ENCODE measurements at places on chromosomes 13 and 19.
A peak's percentile ranks its signal among the peaks of the same experiment; 100 is the strongest.

GRCh38 chr13:103033999-103034398 is 32.2 kb downstream of the SLC10A2 start:
- DNase-seq: no peak

DNA sequence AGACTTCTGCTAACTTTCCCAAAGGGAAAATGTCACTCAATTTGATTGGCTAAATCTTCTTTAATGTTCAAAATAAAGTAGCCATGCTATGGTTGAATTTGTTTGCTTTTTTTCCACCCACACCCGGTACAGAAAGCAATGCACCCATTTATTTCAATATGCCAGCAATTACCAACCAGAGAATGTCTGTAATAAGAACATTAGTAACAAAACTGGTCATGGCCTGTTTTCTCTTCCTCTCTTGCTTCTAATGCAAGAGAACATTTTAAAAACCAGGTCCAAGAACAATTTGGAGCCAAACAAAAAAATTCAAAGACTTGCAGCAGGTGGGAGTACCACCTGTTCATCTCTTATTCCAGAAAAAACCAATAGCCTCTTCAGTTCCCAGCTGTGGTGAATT is 1108.8 kb upstream of the PCDH20 start:
- no peak for DNase-seq

- DNase-seq: no peak
Observed at GRCh38 chr13:23629566-23630272, 59.5 kb downstream of the TNFRSF19 start.

GRCh38 chr19:55092423-55093318 is 17.0 kb downstream of the EPS8L1 start:
- no peak for DNase-seq

DNA sequence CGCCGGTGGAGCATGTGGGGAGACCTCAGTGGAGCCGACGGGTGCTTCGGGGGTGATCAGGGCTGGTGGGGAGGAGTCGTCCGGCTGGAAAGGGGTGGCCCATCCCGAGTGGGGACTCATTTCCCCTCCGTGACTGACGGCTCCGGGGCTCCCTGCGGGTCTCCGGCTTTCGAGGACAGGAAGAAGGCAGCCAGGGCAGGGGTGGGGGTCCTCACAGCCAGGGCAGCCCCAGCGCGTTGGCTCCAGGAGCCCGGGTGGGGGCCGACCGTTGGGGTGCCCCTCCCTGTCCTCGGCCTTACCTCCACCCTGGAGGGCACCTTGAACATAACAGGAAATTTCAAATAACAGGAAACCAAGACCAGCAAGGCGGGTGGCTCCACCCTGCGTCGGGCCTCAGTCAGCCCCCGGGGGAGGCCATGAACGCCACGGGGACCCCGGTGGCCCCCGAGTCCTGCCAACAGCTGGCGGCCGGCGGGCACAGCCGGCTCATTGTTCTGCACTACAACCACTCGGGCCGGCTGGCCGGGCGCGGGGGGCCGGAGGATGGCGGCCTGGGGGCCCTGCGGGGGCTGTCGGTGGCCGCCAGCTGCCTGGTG is at the start of gene S1PR4:
S1PR4 (plus strand) TSS at position 393 of the 596 bp plus-strand sequence; CDS start at position 417, 24 bp downstream.
- DNase-seq: peak; percentile 86

DNA sequence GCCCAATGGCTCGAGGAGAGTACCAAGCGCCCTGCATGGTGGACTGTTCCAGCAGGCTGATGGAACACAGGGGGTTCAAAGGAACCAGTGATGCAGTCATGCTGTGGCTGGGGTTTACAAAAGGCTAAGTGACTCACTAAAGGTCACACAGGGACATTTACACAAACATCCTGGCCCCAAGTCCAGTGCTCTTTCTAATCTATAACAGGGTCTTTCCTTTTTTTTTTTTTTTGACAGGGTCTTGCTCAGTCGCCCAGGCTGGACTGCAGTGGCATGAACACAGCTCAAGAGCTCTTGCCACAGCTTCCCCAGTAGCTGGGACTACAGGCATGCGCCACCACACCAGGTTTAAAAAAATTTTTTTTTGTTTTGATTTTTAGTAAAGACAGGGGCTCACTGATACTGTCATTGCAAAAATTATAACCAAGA is 2.8 kb upstream of the SLC25A15 start:
- DNase-seq: no peak

DNA sequence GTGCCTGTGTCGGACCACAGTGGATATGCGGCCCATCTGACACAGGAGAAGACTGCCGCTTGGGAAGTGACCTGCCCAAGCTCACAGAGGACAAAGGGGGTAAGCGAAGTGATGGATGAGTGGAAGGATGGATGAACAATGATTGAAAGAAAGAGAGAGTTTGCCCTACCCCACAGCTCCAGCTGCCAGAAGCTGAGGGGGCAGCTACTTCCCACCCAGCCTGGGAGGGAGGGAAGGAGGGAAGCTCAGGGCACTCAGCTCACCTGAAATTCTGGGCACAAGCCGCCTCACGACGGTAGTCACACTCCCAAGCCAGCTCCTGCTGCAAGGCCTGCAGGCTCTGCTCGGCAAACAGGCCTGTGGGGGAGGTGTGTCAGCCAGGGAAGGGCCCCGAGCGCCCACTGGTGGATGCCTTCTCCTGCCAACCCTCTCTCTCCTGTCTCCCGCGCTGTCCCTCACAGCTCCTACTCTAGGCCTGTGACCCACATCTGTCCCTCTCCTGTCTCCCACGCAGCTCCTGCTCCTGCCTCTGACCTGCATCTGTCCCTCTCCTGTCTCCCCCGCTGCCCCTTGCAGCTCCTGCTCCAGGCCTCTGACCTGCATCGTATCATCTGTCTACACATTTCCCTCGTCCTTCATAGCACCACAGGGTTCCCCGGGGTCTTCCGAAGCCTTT is 12.0 kb upstream of the NUMBL start:
- no peak for DNase-seq

- no peak for DNase-seq
Observed at GRCh38 chr13:45658586-45659235, 43.2 kb upstream of the ERICH6B start.

DNA sequence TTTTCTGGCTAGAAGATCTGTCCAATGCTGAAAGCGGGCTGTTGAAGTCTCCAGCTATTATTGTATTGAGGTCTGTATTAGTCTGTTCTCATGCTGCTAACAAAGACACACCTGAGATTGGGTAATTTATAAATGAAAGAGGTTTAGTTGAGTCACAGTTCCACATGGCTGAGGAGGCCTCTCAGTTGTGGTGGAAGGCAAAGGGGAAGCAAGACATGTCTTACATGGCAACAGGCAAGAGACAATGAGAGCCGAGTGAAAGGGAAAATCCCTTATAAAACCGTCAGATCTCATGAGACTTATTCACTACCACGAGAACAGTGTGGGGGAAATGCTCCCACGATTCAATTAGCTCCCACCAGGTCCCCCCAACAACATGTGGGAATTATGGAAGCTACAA is 980.4 kb downstream of the SLITRK5 start:
- no peak for DNase-seq

DNA sequence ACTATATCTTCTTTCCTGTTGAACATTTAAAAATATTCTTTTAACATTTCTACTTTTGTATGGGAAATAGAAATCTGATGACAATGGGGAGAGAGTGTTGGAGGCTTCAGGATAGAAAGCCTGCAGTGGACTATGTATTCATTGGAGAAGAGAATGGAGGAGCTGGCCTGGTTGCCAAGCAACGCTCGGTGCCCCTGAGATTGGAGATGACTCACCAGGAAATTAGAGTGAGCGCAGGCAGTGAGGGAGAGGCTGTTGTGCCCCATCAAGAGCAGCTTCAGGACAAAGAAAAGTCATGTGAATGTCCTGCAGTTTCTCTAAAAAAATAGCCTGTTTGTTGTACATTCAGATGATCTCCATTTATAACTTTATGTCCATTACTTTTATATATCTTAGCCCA is 48.7 kb upstream of the ZNF835 start:
- DNase-seq: no peak

GRCh38 chr13:80235967-80236302 is 105.0 kb downstream of the SPRY2 start:
- no peak for DNase-seq

GRCh38 chr13:30002577-30002976 is 152.2 kb upstream of the UBL3 start:
- DNase-seq: no peak

DNA sequence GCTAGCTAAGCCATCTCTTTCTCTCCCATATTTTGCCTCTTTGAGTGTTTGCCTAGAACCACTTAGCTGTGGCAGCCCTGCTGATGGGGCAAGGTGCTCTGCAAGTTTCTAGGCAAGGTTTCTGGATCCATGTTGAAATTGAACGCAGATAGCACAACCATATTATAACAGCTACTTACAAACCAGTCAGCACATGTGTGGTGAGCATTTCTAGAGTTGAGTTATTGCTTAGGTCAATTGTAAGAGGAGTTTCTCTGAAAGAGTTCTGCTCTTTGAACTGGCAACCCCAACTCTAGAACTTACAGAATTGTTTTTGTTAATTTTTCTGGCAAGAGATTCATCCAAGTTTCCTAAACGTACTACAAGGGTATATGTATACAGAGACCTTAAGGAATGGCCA is 103.3 kb downstream of the GGACT start:
- no peak for DNase-seq

- DNase-seq: no peak
Observed at GRCh38 chr13:61960981-61961380, 545.3 kb upstream of the PCDH20 start.

GRCh38 chr19:2055931-2056836 is 5.1 kb upstream of the MKNK2 start:
- no peak for DNase-seq

DNA sequence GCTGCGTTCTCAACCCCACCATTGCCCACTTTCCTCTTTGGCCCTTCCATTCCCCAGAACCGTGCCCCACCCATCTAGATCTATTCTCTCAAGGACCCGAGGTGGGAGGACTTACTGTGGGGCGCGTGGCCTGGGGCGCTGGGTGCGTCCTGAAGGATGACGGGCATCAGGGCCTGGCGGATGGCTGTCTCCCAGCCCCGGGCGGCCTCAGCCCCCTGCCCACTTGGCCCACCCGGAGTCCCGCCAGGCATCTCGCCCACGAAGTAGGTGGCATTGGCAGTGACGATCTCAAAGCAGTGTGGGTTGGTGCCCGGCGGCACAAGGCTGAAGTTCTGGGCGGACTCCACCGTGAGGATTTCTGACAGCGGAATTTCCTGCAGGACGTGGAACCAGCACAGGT is 23.2 kb downstream of the PRKD2 start:
- no peak for DNase-seq

DNA sequence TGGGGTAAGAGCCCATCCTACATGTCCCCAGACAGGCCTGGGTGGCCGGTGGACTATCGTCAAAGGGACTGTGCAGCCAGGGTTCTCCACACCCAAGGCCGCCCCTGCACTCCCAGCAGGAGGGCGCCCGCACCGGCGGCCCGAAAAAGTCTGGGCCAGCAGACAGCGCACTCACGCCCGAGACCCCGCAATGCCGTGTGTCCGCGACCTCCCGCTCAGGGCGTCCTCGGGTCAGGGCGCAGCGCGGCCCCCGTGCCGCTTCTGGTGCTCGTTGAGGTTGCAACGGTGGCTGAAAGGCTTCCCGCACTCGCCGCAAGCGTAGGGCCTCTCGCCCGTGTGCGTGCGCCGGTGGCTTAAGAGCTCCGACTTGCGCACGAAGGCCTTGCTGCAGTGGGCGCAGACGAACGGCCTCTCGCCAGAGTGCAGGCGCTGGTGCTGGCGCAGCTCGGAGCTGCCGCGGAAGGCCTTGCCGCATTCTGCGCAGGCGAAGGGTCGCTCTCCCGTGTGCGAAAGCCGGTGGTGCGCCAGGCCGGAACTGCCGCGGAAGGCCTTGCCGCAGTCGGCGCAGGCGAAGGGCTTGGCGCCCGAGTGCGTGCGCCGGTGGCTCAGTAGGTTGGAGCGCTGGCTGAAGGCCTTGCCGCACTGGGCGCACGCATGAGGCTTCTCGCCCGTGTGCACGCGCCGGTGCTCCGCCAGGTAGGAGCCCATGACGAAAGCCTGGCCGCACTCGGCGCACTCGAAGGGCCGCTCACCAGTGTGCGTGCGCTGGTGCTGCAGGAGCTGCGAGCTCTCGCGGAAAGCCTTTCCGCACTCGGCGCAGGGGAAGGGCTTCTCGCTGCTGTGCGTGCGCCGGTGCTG is 2.8 kb upstream of the A1BG start:
- DNase-seq: no peak

DNA sequence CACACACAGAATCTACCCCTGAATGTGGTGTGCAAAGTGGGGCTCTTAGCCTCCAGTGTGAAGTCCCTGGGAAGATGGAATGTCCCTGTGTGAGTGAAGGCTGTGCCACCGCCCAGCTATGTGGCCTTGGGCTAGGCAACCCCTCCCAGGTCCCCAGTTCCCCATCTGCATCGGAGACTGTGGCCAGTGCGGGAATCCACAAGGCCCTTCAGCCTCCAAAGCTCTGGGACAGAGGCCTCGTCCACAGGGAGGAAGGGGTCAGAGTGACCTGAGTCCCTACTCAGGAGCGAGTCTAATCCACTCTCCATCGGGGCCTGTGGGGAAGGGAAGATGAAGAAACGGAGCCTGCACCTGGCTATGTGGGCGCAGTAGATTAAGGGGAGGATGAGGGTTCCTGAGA is 19.3 kb upstream of the KIR3DL3 start:
- no peak for DNase-seq

DNA sequence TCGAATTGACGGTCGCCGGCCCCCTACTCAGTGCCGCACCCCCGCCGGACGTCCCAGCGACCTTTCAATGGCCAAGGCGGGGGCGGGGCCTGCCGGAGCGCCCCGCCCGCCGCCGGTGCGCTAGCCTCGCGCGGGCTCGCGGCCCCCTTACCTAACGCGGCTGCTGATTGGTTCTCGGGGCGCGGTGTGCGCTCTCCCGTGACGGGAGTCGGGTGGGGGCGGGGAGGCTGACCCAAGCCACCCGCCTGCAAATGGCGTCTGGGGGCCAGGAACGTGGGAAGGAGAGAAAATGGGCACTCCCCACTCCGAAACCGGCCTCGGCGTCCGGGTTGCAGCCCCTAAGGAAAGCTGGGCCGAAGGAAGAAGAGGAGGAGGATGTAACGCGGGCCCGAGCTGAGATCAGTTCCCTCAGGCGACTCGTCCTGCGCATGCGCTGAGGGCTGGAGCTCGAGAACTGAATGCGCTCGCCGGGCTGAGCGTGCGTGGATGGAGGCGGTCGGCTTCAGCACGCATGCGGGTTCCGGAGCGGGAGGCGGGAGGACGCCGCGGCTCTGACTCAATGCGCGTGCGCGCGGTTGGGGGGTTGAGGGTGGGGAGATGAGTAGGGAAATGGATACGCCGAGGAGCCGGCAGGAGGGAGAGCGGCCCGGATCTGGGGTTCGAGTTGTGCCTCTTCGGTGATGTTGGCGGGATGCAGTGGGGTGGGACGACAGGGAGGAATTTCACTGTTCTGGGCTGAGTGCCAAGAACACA is at the start of gene SMG9:
SMG9 (minus strand) TSS at position 460 of the 753 bp plus-strand sequence. CDS start 4,221 bp downstream, outside the sequence.
- peak; percentile 82 for DNase-seq

DNA sequence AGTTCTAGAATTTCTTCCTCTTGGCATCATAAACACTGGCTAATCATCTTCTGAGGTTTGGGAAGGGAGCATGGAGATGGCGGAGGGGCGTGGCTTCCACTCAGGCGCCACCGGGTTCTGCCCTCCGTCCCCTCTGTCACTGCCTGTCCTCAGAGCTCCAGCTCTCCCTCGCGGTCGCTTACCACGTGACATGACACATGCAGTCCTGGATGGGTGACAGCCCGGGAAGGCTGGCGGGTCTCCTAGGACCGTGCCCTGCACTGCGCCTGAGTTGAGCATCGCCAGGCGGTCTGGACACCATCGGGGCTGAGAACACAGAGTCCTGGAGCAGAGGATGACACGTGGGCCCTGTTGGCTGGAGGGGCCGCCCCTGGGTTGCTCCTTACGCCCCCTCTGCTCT is 123.3 kb downstream of the RAB20 start:
- no peak for DNase-seq

GRCh38 chr13:84571264-84571663 is 689.0 kb upstream of the SLITRK1 start:
- DNase-seq: no peak

Data from GM12892 (cell line).